ENCODE measurements at places on chromosomes 4 and X.

- no peak for DNase-seq
Measured at GRCh38 chr4:17618926-17619325, 4.5 kb downstream of the MED28 start.

DNA sequence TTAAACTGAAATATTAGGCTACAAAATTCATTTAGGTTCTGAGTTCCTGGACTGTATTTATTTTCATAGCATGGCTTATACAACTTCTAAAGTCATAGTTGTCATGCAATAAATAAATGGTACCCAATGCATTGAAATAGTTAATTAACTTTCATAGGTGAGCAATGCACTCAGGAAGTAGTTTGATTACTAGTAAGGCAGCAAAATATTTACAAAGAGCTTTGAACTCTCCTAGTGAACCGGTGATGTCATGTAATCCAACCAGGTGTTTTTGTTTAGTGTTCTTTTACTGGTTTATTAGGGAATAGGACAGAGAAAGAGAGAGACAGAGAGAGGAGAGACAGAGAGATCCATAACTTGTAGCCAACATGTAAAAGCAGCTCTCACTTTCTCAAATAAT, 228.6 kb upstream of the CTSO start:
- DNase-seq = no peak

GRCh38 chr4:25449688-25450087, 72.6 kb downstream of the ANAPC4 start:
- no peak for DNase-seq

- DNase-seq = no peak
Measured at GRCh38 chrX:47098338-47099094, 20.3 kb downstream of the RGN start.

DNA sequence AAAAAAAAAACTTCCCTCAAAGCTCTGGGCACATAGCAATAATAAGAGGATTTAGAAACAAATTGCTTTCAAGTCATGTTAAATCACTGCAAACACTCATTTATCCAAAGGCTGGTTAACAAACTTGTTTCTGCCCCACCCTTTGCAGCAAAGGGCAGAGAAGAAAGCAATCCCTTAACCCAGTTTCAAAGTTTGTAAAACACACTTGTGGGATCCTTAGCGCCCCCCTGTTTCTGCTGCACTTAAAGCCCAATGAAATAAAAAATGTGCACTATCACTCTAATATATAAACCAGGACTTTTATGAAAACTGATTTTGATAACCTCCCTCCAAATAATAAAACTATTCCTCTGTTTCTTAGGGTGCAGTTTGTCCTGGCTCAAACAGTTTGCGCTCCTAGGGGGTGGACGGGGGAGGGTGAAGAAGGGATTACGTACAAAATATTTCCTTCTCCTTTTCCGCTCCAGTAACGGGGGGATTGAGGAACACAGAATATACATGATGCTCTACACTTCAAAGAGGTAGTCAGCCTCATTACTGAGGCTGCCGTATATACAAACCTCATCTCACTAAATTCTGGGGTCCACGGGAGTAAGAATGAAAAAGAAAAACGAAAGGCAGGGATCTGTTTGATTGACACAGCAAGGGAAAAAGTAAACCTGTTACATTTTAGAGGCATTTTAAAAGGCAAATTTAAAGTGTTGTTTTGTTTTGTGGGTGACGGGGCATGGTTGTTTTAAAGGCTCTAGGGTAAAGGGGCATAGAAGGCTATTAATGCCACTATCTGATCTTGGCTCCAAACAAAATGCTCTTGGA, 3.1 kb upstream of the PCDH10 start:
- no peak for DNase-seq

GRCh38 chr4:89353514-89353913, 45.9 kb upstream of the GPRIN3 start:
- DNase-seq = no peak

- DNase-seq = no peak
Measured at GRCh38 chrX:138858438-138858837, 146.9 kb upstream of the FGF13 start.

GRCh38 chrX:149157976-149158375, 347.1 kb downstream of the IDS start:
- no peak for DNase-seq

DNA sequence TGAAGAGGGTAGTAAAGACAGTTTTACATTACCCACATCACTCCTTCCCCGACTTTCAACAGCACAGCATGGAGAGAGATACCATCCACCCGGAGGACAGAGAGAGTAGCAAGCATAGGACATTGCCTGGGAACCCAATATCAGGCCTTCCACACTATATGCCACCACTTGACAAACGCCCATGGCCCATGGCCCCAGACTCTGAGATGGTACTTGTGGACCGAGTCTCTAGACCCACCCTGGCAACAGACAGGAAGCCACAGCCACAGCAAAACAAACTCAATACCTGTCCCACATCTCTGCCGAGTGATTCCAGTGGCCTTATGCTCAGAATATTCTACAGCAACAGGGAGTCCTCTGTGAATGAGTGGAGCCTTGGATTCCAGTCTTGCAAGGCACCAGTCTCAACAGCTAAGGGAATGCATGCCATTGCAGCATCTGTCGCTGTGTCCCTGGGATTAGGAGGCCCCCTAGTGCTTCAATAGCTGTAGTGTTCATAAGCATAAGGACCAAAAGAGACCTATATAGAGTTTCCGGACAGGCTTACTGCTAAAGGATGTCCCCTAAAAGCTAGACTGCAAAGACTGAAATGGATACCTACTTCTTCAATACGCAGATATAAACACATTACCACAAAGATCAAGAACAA, 14.7 kb upstream of the CT55 start:
- DNase-seq = no peak

DNA sequence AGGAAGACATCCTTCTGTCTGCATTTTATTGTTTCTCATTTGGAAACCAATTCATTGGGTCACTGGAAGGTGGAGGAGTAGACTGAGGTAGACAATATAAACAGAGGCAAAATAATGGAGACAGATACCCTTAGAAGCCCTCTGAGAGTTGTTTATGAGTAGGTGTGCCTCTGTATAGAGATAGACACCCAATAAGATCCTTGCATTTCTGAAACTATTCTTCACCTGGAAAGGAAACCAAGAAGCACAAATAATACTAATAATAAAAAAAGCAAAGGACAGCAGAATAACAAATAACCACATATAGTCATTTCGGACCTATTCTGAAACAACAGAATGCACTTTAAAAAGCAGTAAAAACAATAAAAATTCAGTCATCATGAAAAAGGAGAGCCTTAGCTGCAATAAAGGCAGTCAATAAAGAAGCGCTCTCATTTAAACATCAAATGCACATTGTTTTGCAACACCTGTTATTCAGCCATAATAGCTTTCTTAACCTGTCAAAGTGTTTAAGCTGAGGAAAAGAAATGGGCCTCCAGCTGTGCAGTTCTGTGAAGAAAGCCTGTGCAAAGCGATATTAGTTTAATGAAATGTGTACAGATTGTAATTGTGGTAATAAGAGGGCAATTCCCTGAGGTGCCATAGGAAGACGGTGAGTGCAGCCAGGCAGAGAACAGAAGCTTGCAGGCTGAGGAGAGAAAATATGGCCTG, 904.2 kb downstream of the STPG2 start:
- DNase-seq = no peak

DNA sequence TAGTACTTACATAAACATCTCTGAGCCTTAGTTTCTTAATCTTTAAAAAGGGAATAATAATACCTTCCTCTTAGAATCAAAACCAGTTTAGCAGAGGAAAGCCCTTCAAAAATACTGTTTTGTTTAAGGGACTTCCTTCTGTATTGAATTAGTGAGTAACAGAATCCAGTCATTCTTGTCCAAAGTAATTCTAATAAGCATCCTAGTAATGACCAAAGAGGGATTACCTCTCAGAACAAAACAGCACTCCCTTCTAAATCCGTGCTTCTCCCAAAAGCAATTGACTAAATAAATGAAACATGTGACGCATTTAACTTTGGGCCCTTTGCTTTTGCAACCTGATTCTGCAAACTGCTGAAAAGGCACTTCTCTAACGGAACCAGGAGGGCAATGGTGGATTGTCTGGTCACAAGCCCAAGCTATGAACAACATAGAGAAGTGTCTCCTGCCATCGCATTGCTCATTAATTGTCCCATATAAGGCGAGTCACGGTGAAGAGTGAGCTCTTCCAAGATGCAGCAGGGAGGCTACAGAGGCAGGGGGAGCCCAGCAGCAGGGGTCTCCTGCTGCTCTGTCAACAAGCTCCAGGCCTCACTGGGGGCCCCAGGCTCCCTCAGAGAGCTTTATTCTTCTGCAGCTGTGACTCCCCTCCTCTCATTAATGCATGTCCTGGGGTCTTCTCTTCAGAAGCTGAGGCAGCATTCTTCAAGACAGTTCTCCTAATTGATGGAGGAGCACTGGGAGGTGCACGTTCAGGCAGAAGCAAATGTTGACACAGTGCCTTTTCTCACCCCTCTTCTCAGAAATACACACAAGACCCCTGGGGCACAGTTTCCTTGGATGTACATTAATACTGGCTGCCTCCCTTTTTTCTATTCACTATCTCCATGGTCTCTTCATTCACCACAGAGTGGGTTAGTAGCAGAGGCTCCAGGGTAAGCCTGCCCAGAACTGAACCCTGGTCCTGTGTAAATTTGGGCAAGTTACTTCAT, 419.6 kb upstream of the RASGEF1B start:
- DNase-seq = no peak

DNA sequence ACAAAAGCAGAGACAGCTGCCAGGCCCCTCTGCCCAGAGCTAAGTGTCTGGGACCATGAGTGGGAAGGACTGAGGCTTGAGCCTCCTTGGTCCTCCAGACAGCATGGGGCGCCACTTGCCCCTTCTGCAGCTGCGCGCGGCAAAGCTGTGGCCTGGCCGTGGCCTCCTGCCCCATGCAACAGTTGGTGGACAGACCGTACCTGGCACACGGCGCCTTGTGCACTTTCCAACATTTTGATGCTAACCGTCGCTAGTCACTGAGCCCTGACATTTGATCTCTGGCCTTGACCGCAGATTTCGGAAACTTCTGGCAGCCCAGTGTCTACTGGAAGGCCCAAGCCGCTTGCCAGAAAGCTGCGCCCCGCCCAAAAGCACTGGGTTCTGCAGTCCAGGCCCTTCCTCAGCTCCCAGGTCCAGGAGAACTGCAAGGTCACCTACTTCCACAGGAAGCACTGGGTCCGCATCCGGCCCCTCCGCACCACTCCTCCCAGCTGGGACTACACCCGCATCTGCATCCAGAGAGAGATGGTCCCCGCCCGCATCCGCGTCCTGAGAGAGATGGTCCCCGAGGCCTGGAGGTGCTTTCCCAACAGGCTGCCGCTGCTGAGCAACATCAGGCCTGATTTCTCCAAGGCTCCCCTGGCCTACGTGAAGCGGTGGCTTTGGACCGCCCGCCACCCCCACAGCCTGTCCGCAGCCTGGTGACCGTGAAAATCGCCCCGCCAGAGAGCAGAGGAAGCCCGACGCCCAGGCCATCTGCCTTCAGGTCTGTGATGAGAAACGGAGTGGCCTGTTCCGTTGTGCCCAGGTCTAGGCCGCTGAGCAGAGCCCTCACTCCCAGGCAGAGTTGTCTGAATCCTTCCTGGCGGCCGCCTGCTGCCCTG, 35.3 kb upstream of the CA5B start:
- no peak for DNase-seq

GRCh38 chr4:110480031-110480549, 4.1 kb downstream of the ENPEP start:
- DNase-seq = no peak

- no peak for DNase-seq
Measured at GRCh38 chr4:19159874-19160273, 1091.8 kb upstream of the SLIT2 start.

GRCh38 chr4:53852343-53852742, 212.1 kb downstream of the CHIC2 start:
- DNase-seq = no peak

- DNase-seq = no peak
Measured at GRCh38 chr4:159497936-159498335, 395.1 kb downstream of the RAPGEF2 start.

- no peak for DNase-seq
Measured at GRCh38 chr4:48665555-48666186, 114.4 kb downstream of the FRYL start.

GRCh38 chrX:115486510-115486909, 74.5 kb upstream of the PLS3 start:
- DNase-seq = no peak

GRCh38 chrX:110316351-110317060, 1.4 kb downstream of the AMMECR1 start:
- DNase-seq = no peak

GRCh38 chr4:26842911-26843310, 17.7 kb upstream of the STIM2 start:
- DNase-seq = no peak

DNA sequence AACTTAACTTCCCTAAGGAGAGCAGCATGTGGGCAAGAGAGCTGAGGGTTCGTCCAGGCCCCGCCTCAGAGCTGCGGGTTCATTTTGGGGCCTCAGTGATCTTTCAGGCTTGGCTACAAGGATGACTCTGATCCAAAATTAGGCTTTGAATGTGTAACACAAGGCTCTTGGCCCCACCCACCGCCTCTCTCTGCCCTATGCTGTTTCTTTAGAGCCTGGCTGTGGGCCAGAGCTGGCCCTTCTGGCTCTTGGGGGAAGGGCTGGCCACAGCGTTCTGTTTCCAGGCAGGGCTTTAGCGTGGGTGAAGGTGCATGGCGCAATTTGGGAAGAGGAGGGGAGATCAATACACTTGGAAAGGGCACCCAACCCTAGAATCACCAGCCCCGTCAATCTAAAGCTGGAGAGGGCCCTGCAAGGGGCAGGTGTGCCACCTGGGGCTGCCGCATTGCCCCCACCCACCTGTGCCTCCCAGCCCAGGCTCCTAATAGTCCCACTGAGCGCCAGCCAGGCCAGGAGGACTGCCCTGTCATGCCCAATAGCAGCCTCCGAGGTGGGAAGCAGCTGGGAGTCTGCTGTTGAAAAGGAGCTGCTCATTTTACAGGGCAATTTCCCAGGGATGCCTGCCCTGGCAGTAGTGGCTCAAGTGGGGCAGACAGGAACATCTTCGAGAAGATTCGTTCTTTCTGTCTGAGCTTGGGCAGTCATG, 84.5 kb upstream of the MAML3 start:
- no peak for DNase-seq

DNA sequence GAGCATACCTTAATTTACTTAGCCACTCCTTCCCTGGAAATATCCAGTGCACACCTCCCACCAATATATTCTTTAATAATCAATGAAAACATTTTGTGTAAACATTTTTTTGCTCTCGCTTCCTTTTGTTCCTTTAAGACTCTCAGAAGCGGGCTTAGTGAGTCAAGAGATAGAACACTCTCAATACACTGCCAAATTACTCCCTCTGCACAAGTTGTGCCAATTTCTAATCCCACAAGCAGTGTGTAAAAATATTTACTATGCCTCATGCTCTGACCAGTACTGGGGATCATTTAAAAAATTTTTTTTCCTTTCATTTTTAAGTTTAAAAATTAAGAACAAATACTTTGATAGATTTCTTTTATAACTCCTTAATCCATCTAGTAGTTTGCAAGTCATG, 5.1 kb downstream of the MORF4L2 start:
- no peak for DNase-seq

Measured in activated CD8-positive, alpha-beta memory T cell treated with anti-CD3 and anti-CD28 coated beads for 1 hour (primary cell).